ENCODE measurements at places on chromosomes 3 and 15.

DNA sequence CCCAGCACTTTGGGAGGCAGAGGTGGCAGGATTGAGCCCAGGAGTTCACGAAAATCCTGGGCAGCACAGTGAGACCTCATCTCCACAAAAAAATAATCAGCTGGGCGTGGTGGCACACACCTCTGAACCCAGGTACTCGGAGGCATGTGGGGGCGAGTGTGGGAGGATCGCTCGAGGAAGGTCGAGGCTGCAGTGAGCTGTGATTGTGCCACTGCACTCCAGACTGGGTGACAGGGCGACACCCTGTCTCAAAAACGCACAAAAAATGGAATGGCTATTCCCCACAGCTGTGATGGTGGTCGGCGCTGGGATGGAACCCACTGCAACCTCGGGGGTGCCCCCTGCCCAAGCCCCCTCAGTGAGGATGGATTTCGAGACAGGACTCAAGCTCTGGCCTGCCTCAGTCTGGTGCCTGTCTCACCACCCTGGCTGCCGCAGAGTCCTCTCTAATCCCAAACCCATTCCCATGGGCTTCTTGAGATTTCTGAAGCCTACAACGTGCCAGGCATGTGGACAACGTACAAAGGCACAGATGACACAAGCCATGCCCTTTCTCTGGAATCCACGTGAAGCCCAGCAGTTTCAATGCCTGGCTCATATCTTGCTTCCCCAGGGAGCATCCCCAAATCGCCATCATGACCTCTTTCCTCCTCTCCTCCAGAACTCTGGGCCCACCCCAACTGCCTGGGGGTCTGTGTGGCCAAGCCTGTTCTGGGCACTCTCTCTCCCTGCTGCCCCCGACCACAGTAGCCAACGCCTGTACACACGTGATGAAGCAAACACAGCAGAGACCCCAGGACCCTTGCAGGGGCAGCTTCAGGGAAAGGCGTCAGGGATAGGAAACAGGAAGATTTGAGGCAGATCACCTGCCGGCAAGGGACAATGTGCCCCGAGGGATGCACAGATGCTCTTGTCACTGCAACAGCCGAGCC lies 32.4 kb downstream of the ADAMTS17 start:
- DNase-seq = no peak

GRCh38 chr3:148992027-148992634 lies 791 bp downstream of the GYG1 start:
- no peak for DNase-seq

DNA sequence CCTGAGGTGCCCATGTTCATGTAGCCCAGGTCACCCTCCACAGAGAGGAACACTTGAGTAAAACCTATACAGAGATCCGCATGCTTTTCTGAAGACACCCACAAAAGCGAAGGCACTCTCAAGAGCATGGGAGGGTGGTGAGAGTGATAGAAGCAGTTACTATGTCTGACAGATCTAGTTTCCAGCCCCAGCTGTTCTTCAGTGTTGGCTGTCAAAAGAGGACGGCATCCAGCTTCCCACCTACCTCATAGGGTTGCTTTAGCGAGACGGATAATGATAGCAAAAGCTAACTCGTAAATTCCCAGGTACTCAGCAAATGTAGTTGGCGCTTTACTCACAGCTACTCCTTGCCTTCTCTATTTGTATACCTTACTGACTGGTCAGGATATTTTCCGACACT lies 3.0 kb upstream of the MEX3B start:
- DNase-seq = no peak

- no peak for DNase-seq
Observed at GRCh38 chr3:78725703-78726246, 1042.0 kb downstream of the ROBO1 start.

- DNase-seq = no peak
Observed at GRCh38 chr3:20323307-20323927, 137.4 kb upstream of the SGO1 start.

DNA sequence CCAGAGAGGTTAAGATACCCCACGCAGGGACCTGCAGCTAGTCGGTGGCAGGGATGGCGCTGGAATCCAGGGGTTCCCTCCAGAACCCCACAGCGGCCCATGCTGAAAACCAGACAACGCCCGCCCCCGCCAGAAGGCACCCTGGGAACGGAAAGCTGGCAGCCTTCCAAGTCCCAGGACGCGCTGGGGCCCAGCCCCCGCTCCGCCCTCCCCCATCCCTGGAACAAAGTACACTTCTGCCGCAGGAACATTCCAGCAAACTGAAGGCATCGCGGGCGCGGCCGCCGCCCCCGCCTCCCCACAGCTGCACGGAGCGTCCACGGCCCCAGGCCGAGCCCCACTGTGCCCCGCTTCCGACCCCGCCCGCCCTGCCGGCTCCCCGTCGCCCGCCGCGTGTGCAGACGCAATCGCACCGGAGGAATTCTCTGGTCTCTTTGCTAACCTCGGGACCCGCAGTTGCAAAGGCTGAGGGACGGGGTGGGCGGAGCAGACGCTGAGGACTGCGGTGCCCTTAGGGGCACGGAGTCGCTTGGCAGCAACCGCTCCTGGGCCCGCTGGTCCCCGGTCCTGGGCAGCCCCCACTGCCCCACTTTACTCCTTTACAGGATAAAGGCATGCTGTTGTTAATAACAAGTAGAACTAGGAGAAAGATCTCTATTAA lies 44.8 kb upstream of the RNU6-1 start:
- peak; percentile 57 for DNase-seq

GRCh38 chr3:31613654-31614053 lies 80.9 kb downstream of the STT3B start:
- no peak for DNase-seq

DNA sequence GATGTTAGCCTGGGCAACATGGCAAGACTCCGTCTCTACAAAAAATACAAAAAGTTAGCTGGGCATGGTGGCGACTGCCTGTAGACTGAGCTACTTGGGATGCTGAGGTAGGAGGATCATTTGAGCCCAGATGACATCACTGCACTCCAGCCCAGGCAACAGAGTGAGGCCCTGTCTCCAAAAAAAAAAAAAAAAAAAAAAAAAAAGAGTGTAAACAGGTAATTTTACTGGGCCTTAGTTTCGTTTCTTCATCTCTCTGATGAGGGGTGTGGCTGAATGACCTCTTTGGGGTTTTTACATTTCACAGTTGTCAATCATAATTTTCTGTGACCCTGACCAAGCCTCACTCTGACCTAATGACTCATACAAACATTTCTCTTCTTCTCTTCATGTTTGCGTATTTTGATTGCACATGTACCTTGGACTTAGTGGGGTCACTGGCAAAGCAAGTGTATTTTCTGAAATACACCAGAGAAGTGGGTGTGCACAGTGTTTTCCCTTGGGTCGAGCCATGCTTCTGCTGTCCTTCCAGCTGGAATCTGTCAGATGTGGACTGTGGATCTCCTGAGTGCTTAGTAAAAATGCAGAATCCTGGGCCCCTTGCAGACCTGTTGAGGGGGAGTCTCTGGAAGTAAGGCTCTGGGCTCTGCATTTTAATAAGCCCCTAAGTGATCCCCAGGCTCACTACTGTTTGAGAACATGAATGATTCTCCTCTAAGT lies 140.5 kb downstream of the FNDC3B start:
- no peak for DNase-seq

GRCh38 chr3:135142530-135142929 lies 347.5 kb downstream of the EPHB1 start:
- no peak for DNase-seq

DNA sequence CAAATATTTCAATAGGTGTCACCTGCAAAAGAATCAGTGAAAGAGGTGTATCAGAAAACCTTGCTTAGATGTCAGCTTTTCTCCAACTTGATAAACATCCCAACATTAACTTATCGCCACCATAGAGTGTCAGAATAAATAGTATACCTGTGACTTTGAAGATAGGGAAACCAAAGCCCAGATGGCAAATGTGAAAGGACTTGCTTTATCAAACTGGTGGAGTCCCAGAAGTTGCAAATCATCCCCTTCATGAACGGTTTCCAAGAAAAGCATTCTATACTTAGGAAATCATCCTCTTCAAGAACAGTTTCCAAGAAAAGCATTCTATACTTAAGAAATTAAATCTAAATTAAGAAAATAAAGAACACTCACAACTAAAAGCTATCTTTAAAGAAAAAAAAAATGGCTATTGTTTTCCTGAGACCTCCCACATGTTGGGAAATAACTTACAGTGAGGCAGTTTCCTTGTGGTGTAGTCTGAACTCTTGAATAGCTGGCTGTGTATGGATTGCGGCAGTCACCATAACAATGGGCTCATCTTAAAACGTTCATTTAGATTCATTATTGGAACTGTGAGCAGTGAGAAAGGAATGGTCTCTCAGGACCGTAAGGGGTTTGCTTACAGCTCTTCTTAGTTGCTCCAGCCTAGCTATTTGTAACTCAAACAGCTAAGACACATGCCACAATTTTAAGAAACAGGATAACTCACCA lies 56.5 kb downstream of the GHSR start:
- DNase-seq = no peak

GRCh38 chr15:69557707-69558409 lies 105.2 kb downstream of the RPLP1 start:
- DNase-seq = no peak

DNA sequence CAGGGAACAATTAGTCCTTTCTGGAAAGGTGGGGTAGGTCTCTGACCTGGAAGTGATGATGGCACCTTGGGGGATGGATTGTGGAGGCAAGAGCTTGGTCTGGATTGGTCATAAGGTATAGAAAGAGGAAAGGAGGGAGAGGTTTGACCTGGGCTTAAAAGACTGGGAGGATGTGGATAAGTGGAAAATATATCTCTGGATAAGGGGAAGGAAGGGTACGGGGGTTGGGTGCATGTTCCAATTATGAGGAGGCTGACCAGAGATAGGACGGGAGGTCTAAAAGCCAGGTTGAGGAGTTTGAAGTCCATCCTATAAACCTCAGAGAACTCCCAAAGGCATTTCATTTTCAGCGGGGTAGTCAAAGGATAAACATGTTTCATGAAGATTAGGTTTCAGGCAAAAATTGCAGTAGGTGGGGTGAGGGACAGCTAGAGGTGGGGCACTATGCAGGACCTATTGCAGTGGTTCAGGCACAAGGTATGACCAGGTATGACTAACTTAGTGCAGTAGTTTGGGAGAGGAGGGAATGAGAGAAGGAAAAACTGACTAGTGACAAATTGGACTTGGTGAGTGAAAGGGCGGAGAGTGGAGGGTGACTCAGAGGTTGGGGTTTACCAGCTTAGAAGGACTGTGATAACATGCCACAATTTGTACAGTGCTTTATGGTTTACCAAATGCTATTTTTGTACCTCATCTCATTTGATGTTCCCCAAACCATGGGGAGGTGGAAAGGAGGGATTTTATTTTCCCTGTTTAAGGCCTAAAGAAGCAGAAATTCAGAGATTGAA lies 10.7 kb downstream of the PDE8A start:
- no peak for DNase-seq

DNA sequence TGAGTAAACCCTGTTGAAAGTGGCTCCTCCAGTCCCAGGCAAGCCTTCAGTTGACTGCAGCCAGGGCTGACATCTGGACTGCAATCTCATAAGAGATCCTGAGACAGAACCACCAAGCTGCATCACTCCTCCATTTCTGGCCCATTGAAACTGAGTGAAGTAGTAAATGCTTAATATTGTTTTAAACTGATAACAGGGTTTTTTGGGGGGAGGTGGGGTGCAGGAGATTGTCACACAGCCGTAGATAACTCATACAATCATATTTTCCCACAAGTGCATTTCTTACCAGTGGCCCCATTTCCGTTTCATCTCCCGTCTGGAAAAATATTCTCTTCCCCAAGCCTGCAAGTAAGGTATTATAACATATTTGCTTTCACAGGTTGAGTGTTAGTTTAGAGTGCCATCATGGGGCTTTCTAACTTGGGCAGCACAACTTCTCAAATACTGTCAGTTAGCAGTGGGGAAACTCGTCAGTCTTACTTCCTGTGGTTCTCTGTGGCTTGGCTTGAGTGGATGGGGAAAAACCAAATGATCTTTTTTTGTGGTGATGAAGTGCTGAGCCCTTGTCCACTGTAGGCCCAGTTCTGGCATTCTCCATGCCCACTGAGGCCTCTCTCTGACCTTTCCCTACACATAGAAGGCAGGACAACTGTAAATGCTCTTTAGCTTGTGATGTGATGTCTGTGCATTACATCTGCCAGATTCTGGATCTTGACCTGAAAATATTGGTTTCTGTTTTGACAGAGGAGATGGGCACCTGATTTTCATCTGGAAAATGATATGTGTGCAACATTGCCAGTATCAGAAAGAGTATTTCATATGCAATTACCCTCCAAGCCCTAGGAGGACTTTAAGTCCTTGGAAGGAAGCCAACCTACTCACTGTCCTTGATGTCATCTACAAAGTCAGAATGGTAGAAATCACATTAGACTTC lies 90.1 kb upstream of the BHLHE40 start:
- DNase-seq = no peak

GRCh38 chr3:111506435-111506834 lies 35.6 kb upstream of the CD96 start:
- no peak for DNase-seq

GRCh38 chr15:24933716-24934115 lies 21.1 kb upstream of the SNRPN start:
- no peak for DNase-seq

DNA sequence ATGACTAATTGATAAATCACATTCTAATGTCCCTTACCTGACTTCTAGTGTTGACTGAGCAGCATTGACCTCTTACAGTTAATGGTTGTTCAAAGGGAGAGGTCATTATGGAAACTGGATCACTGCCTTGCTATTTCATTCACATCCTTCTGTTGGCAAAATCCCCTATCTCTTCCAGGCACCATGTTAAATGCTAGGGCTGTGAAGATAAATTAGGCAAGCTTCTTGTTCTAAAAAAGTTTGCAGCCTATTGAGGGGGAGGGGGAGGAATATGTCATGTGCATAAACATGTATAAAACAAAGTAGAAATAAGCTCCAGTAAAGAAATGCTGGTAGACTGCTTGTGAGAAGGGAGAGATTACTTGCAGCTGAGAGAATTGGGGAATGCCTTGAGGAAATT lies 84.8 kb upstream of the MLF1 start:
- no peak for DNase-seq

- no peak for DNase-seq
Observed at GRCh38 chr3:41693799-41694198, 268.1 kb downstream of the ULK4 start.

- peak; percentile 35 for DNase-seq
Observed at GRCh38 chr15:26771578-26772153, 1.2 kb downstream of the GABRB3 start.

DNA sequence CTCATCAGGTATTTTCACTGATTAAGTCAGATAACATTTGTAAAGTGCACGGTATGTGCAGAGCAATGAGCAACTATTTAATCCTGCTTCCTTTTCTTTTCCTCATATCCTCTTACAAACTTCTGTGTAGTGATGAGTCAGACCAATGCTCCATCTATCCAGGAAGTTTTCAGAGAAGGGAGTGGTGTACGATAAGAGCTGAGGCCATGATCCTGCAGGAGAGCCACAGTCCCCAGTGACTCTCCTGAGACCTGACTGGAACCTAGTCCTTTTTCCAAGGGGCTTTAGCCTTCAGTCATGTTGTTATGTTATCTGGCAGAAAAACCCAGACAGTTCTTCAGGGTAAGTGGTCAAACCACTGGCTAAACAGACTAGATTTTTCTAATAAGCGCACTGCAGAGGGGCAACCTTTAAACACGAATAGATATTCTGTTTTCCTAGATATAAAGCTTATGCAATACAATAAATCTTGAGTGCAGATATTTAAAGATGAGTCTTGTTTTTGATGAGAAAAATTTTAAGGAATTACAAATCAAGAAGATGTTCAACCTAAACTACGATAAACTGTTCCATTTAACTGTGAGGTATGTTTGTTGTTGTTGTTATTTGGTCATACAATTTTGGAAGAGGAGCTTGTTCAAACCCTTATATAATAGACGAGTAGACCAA lies 110.5 kb upstream of the RAP2B start:
- no peak for DNase-seq
